ENCODE measurements at places on chromosomes 1 and 21.

DNA sequence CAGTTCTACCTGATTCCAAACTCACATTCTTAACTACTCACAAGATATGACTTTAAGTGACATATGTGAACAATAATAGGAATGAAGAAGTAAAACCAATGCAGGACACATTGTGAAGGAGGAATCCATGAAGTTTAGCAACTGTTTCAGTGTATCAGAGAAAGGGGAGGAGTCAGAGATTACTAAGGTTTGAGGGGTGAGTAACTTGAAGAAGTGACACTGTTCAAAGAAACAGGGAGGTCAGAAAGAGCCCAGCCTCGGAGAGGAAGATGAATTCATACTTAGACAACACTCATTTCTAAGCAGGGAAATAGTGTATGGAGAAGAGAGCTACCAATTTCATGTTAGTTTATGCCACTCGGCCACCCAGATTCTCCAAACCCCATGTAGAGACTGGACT lies 28.2 kb upstream of the RPF1 start:
- no peak for DNase-seq

DNA sequence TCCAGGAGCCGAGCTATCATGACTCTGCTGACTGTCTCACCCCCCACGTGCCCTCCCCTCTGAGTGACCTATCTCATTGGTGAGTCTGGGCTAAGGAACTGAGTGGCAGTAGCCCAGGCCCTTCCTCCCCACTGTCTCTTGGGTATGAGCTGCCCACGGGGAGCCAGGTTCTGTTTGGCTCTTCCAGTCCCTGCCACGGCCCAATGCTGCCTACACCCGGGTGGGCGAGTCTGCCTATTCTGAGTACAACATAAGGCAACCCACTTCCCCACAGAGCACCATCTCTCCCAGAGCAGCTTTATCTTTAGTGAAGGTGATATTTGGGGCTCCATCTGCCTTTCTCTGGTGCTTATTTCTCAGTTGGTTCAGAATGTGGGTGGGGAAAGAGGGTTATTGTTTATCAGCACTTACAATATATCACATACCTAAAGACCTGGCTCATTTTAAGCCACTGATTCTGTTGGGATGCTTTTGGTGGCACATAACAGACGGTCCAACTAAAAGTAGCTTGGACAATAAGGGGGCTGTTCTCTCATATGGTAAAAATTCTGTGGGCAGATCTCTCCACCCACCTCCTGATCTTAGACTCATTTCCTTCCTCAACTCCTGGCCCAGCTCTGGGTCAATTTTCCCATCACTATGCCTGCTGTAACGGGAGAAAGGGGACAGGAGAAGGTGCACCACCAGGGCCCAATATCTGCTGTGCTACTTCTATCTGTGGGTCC lies 27.7 kb upstream of the VWA5B1 start:
- DNase-seq, result no peak

DNA sequence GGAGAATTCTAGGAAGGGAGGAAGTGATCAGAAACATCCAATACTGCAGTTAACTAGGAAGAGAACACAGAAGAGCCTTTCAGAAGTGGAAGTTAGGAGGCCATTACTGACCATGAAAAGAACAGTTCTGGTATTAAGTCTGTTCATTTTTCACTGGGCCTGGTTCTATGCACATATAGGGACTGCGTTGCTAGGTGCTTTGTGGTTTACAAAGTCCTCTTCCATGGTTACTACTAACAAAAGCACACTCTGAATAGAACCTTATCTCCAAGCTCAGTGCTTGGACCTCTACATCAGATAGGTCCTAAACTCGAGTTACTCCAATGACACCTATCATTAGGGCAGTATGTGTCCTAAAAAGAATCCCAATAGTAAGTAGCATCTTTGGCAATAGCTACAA lies 75.4 kb downstream of the RPAP2 start:
- no peak for DNase-seq

- DNase-seq, result no peak
Measured at GRCh38 chr1:215358356-215358755, 208.7 kb upstream of the KCTD3 start.

DNA sequence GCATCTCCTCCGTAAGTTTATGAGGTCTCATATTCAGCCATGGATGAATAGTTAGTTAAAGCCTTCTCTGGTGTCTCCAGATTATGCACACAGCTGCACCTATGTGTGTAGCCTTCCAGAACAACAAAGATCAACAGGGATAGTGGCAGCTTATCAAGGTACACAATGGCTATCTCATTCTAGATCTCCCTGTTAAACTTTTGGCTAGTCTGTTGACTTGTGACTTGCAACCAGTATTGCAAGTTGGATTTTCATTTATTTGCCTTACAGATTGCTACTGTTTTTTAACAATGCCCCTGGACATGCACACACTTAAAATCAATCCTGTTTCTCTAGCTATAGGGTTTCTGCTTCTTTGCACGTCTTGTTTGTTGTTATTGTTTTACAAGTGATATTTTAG lies 363.2 kb downstream of the OMA1 start:
- DNase-seq, result no peak

DNA sequence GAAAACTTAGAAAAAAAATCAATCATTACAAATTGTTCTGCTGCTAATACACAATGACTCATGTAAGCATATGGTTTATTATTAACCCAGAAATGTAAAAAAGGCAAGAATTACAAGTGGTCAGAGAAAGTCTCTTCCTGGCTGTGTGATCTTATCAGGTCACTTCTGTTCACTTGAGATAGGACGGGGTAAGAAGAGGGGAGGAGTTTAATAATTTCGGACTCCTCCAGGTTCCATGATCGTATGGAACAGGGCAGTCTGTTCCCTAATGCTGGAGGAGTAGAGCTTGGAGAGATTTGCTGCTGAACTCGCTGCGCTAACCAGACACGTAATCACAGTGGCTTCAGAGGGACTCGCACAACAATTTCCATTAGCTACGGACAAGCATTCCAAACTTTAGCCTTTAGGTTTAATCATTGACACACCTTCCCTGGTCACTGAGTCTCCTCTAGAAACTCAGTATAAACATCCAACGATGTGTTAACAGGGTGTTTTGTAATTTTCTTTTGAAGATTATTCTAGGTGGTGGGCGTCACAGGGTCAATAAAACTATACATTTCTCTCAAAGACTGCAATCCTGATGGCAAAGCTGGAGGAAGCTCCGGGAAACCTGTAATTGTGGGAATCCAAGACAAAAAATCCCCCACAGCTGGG lies 1.3 kb downstream of the CRYZ start:
- DNase-seq, result no peak

GRCh38 chr1:64934115-64934877 lies 32.1 kb downstream of the JAK1 start:
- DNase-seq, result no peak

DNA sequence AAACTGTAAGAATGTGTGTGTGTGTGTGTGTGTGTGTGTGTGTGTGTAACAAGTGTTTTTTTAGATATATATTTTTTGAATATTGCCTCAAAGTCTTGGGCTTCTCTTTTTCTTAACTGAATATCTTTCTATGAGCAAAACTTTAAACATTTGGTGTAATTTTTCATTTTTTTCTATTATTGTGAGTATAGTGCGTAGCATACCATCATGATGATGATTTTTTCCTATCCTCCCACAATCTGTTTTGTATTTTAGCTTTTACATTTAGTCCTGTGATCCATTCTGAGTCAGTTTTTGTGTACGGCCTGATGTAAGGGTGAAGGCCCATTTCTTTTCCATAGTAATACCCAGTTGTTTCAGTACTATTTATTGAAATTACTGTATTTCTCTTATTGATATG lies 680.6 kb downstream of the TTLL7 start:
- no peak for DNase-seq

DNA sequence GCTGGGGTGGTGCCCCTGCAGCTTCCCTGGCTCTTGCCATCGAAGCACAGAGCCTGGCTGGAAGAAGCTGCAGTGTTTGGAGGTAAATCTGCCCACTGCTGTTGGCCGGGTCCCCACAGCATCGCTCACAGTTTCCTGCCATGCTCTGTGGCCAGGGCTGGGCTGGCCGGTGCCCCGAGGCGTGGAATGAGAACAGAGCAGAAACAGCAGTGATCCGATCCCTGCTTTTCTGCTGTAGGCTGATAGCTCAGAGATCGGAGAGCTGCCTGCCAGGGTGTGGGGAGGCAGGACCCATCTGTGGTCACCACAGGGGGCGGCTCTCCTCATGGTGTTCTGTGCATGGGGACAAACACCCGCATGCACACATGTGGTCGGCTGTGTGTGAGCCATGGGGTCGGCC lies 11.5 kb downstream of the SLC45A1 start:
- no peak for DNase-seq

GRCh38 chr1:15850471-15851001 lies 3.0 kb downstream of the SPEN start:
- DNase-seq, result no peak

DNA sequence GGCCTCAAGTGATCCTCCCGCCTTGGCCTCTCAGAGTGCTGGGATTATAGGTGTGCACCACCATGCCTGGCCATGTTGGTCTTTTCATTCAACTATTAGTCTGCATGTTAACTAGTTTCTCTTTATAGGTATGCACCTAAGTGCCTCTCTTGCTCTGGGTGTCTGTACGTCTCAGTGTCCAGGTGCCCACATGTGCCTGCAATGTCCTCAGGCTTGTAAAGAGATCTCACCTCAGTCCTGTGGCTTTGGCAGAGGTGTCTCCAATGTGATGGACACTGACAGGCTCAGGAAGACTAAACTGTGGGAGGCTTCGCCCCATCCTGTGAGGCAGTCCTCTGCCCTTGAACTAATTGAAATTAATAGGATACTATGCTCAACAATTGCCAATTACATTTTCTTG lies 526.3 kb downstream of the PTPRU start:
- no peak for DNase-seq

- DNase-seq, result no peak
Measured at GRCh38 chr1:165168467-165168866, 188.0 kb downstream of the LMX1A start.

DNA sequence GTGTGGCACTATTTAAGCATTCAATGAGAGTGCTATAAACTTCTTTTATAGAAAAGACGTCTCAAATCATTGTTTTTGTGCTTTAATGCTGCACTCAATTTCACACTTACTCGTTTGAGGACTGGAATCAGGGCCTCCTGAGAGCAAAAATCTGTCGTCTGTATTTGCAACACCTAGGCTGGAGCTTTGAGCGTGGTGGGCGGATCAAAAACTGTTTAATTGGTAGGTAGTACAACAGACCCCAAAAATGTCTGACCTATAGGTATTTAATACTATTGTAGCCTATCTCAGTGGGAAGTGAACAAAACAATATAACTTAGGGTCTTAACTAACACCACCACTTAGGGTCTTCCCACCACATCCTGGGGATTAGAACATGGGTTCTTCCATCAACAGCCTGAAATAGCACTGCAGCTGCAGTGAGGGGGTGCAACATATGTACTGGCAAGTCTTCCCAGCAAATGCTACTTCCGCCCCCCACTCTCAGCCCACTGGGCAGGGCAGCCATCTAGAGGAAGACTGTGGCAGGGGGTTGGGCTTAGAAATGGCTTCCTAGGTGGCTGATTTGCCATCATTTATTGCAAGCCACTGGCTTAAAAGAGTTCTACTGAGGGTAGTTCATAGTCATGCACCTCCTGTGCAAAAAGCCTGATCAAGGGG lies 48.3 kb downstream of the CD46 start:
- no peak for DNase-seq

DNA sequence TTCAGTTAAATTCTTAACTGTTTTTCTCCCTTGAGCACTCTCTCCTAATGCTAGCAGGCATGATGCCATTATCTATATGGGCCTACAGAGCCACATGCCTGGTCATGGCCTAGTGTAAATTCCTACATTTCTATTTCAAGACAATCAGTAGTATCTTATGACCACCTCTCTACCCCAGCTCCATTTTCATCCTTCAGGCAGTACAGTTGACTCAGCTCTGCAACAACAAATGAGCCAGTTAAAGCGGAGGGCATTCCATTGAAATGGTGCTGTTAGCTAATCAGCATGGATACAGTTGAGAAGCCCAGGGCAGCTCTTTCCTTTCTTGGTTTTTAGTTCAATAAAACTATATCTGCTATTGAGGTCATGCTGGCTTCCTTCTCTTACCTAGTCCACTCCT lies 150.0 kb downstream of the PPP1R12B start:
- DNase-seq, result no peak

- peak; percentile 28 for DNase-seq
Measured at GRCh38 chr1:110203021-110203661, 7.0 kb upstream of the KCNC4 start.

GRCh38 chr1:156936191-156936590 lies 15.8 kb downstream of the LRRC71 start:
- no peak for DNase-seq

DNA sequence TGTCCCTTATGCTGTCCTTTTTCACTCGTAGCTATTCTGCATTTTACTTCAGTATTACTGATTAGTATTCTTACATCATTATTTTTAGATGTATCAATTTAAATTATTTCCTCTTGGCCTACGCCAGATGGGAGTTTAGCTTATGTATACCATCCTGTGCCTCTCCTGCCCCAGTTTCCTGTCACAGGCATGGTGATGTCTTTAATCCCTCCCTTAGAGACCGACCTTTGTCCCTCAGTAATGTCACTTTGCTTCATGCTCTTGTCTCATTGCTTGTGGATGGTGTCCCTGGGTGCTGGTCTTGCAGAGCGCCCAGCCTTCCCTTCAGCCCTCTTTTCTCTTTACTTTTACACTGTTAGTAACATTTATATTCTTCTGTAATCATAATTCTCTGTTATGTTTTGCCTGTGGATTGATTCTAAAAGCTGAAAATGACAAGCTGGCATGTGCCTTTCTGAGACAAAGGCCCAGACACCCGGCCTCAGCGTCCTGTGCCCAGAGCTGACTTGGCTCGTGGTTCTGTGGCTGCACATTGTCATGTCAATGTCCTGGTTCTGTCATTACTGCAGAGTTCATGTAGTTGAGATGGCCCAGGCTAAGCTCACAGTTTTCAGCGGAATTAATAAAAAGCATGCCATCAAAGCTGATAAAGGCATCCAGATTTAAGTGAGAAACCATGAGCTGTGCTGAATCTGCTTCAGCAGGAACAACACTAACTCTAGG lies 100.7 kb downstream of the MTR start:
- DNase-seq, result no peak

DNA sequence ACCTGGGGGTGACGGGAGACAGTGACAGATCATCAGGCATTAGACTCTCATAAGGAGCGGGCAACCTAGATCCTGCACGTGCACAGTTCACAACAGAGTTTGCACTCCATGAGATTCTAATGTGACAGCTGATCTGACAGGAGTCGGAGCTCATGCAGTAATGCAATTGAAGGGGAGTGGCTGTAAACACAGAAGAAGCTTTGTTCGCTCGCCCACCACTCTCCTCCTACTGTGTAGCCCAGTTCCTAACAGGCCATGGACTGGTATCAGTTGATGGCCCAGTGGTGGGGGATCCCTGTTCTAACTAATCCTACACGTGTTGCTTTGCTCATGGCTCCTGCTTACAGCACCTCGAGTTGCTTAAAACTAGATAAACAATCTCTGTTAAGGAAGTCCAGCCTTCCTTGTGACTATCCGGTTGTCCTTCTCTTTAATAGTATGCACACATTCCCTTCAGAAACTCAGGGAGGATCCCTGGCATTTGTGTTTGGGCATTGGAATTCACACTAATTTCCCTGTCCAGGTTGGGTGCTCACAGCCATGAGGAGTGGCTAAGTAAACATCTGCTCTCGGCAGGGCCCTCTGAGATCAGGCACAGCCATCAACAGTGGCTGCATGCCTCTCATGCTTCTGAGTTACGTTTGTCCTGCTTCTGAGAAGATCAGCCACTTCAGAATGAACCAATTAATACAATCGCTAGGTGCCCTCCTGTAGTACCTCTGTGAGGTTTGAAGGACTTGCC lies 21.1 kb upstream of the F3 start:
- DNase-seq, result no peak
